Activated CD8-positive, alpha-beta memory T cell treated with anti-CD3 and anti-CD28 coated beads, Interleukin-2, amount 50 U/mL, for 4 hours (primary cell): ENCODE measurements at places on chromosomes 7 and 10.

DNA sequence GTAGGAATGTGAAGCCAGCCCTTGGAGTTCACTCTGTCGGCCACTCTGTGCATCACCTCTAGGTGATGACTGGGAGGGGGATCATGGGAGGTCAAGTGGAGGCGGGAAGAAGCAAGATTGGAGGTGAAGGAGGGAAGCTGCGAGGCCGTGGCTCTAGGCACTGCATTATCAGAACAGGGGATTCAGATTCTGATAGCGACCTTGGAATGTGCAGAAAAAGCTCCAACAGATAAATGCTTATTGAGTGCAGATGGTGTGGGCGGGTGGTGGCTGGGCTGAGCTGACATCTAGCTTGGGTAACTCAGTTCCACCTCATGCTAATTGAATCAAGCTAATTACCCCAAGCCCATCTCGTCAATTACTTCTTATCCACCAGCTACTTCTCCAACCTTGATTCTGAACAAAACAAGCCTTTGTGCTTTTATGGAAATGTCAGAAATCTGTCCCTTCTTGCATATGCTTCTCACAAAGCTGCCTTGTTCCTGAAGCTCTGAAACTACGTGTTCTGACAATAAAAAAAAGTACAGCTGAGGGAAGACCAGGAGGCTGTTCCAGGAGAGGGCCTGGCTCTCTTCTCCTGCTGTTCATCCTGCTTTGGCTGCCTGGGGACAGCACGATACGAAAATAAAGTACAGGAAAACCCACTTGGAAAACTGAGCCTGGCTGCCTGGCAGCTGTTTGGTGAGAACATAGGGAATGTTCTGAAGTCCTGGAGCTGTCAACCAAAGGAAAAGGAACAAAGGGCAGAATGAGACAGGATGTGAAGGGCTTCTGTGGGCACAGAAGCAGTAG, 27.5 kb downstream of the STRA8 start:
- DNase-seq = no peak

DNA sequence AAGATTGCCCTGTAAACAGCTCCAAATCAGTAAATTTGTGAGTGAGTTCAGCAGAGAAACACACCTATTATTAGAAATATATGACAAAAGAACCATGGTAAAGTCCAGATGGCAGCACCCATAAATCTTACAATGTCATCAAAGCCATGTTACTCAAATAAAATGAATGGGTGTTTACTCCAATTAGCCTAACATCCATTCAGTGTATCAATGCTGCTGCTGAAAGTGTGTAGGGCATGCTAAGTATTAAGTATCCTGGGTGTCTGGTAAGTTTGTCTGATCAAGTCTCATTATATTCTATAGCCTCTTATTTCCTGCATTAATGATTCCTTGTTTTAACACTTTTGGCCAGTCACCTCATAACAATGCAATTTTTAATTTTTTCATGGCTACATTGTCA, 185.5 kb upstream of the STEAP4 start:
- no peak for DNase-seq

DNA sequence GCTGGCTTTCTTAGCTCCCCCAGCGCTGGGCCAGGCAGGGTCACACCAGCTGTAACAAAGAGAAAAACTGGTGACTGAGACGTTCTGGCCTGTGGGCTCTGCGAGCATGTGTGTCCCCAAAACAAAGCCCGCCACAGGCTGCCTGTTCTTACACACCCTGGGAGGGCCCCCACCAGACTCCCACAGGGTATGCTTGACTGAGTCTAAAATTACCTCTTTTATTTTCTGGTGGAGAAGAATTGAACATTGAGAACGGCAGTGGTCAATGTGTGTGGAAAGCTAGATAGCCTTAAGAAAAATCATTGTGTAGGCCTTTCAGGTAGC, 808 bp downstream of the C10orf71 start:
- no peak for DNase-seq

- DNase-seq = no peak
Measured at GRCh38 chr10:17729630-17730029, 22.4 kb upstream of the TMEM236 start.

- no peak for DNase-seq
Measured at GRCh38 chr7:98913612-98914011, 35.3 kb downstream of the TRRAP start.

DNA sequence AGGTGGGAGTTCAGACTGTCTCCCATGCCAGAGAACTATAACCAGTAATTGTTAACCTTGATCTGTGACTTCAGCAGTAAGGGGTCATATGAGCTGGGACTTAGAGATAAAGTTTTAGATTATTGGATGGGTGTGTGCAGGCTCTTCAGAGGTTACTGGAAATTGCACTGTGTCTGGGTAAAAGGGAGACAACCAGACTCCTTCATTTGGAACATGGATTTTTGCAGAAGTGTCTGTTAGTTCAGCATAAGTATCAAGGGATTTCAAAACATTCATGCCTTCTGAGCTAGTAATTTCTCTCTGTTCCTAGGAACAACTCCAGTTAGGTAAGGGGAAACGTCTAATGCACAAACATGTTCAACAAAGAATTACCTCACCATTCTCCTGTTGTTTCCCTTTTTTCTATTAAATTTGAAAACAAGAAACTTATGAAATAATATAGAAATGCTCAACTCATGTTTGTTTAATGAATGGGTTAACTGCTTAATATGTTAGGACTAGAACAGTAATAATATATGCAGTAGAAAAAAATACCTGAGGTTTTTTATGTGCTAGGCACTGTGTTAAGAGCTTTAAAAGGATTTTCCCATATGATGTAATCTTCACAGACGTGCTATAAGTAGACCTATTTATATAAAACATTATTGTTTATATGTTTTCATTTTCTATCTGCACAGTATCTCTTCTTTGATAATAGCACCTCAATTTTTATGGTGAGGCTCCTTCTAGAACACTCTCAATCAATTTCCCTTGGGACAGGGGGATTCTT, 233.0 kb downstream of the CACNA2D1 start:
- DNase-seq = no peak

- no peak for DNase-seq
Measured at GRCh38 chr7:24911213-24911603, 68.8 kb downstream of the OSBPL3 start.

GRCh38 chr7:70696201-70696754, 435.7 kb upstream of the GALNT17 start:
- no peak for DNase-seq

GRCh38 chr10:114103284-114103683, 59.6 kb downstream of the ADRB1 start:
- DNase-seq = no peak

- no peak for DNase-seq
Measured at GRCh38 chr7:119935418-119936025, 337.5 kb upstream of the KCND2 start.
